Right kidney (tissue), 9 donors: ENCODE measurements at places on chromosomes 7 and 10.

GRCh38 chr10:6493521-6494441 lies 86.3 kb downstream of the PRKCQ start:
- DNase-seq, result no peak

DNA sequence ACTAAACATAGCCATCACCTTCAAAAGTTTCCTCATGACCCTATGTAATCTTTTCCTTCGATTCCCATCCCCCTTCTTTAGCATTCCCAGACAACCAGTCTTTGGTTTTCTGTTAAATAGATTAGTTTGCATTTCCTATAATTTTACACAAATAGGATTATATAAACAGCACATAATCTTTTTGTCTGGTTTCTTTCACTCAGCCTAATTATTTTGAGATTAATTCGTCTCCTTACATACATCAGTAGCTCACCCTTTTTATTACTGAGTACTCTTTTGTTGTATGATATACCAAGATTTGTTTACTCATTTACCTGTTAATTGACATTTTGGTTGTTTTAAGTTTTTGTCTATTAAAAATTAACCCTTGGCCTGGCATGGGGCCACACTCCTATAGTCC lies 354.7 kb upstream of the CHRM2 start:
- no peak for DNase-seq

- DNase-seq, result no peak
Measured at GRCh38 chr10:116164291-116164690, 108.7 kb downstream of the GFRA1 start.

DNA sequence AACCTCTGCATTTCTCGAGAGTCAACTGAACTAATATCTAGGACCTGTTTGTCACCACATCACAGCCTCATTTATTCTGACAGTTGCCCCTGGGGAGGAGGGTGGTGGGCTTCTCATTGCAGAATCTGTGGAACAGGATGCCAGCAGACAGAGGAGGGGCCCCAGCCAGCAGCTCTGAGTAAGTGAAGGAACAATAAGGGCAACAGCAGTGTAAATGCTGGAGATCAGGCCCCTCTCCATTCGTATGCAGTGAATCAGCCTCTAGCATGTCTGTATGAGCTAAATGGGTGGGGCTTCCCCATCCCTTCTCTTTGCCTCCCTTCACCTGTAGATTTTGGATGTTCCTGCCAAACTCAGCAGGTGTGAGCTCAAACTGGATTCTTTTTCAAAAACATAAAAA lies 7.7 kb upstream of the CPVL start:
- DNase-seq, result no peak

DNA sequence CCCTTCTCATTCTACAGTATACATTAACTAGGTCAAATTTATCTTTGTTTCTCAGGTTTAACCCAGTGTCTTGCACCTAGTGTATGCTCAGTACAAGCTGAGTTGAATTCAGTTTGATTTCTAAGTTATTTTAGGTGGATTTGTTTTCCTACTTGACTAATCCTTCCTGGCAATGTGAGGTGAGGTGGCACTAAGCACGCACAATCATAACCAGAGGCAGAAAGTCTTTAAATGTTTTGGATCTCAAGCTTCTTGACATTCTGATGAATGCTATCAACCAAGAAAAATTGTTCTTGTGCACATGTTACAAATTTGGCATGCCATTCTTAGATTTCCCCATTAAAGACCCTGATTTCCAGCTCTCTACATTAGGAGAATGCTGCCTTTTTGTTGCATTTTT lies 3.2 kb downstream of the BZW2 start:
- DNase-seq, result no peak

DNA sequence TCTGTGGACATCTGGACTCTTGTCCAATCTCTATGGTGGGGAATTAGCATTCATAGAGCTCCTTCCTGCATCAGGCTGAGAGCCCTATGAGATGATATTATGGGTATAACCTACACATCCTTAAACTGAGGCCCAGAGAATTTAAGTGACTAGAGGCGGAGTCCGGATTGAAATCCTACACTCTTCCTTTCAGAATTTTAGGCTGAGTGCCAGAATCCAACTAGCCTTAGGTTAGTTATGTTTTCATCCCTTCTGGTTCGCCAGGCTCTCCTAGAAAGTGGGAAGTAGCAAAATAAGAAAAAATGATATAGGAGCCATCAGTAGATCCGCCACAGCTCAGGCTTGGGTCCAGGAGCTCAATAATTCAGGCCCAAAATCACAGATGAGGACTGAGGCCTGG lies 212.5 kb downstream of the GLI3 start:
- DNase-seq, result no peak

DNA sequence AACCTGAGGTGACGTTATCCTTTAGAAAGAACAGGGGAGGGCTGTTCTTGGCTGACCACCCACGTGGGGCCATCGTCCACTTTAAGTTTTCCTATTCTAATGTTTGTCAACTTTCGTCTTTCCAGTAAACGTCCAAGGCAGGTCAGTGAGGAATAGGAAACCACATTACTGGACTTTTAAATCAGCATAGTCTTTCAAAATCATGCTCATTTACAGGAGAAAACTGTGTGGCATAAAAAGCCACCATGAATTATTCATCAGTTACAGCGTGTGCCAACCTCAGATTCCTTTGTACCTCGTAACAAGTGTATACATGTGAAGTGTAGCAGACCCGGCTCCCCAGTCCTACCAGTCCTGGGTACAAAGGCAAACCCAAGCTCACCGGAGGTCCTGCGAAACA lies 25.1 kb upstream of the ABLIM1 start:
- DNase-seq, result no peak

- DNase-seq, result peak; percentile 77
Measured at GRCh38 chr7:90596671-90597562, 796 bp downstream of the CDK14 start.

- DNase-seq, result no peak
Measured at GRCh38 chr7:17633067-17633466, 307.2 kb downstream of the SNX13 start.
